T-helper 9 cell (primary cell): ENCODE measurements at places on chromosomes 13 and 19.

DNA sequence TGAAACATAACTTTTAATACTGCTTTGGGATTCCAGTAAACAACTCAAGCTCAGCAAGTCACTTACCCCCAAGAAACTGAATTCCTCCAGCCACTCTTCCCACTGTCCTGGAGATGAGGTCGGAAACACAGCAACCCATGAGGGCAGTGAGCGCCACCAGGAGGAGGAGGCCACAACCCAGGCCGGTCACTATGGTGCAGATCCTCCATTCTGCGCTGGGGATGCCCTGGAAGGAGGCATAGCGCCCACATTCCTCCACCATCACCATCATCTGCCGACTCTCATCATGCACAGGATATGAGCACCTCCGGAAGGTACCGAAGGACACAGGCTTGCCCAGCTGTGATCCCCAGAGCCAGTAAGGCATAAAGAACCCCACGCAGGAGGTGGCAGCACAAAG, 2.2 kb downstream of the LHFPL6 start:
- DNase-seq = no peak

DNA sequence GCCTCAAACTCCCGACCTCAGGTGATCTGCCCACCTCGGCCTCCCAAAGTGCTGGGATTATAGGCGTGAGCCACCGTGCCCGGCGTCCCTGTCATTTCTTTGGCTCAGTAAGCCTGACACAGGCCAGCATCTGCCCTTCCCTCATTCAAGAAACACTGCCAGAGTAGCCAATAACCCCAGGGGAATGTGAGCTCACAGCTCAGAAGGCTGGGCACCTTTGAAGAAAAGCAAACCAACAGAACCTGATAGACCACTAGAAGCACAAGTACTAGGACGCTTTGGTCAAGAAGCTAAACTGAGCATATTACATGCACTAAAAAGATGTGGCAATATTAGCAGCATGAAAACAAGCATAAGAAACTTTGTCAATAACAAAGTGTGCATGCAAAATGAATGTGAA, 14.2 kb downstream of the SIGLEC5 start:
- DNase-seq = no peak

DNA sequence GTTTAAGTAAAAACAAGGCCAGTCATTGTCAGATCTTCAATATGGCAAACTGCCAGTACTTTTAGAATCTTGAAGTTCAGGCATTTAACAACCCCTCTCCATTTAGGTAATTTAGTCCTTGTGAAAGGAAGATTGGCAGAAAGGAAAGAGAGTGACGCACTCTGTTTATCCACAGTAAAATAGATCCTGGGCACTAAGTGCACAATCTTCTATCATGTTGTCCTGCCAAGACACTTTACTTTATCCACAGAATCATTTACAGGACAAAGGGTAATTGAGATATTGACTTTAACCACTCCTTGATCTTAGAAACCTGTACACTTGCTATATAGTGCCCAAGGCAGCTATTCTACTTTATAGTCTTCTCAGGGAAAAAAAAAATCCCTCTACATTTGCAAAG, 786.4 kb upstream of the SLITRK1 start:
- DNase-seq = no peak

DNA sequence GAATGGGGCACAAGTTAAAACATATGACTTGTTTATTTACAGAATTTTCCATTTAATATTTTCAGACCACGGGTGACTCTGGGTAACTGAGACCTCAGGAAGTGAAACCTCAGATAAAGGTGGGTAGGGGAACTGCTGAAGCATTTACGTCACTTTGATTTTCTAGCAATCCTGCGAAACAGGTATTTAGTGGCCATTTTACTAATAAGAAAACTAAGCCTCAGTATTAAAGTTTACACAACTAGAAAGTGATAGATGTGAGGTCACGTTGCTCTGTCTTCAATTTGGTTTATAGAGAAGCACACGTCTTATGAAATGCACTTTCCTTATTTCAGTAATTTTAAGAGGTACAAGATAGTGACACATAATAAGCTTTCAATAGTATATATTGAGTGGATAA, 402.8 kb downstream of the FGF9 start:
- DNase-seq = no peak

GRCh38 chr19:50434525-50434924, 1.8 kb downstream of the MYBPC2 start:
- no peak for DNase-seq

DNA sequence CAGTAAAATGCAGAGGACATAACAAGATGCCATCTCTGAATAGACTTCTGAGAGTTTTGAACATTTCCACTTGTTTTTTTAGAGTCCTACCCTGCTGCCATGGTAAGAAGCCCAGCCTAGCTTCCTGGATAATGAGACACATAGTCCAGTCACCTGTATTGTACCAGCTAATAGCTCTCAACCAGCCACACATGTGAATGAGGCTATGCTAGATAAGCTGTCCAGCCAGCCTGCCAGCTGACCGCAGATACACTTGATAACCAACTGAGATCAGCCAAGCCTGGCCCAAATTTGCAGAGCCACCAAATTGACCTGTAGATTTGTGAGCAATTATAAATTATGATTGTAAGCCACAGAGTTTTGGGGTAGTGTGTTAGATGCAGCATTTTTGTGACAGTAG, 10.7 kb downstream of the RFXAP start:
- no peak for DNase-seq

- DNase-seq = no peak
These were observed 547.0 kb upstream of the SLITRK5 start for GRCh38 chr13:87123987-87124784.
